Stimulated activated CD8-positive, alpha-beta memory T cell treated with anti-CD3 and anti-CD28 coated beads, Interleukin-15, amount 100 ng/mL, for 24 hours (primary cell): ENCODE measurements at places on chromosomes 13 and 19.

DNA sequence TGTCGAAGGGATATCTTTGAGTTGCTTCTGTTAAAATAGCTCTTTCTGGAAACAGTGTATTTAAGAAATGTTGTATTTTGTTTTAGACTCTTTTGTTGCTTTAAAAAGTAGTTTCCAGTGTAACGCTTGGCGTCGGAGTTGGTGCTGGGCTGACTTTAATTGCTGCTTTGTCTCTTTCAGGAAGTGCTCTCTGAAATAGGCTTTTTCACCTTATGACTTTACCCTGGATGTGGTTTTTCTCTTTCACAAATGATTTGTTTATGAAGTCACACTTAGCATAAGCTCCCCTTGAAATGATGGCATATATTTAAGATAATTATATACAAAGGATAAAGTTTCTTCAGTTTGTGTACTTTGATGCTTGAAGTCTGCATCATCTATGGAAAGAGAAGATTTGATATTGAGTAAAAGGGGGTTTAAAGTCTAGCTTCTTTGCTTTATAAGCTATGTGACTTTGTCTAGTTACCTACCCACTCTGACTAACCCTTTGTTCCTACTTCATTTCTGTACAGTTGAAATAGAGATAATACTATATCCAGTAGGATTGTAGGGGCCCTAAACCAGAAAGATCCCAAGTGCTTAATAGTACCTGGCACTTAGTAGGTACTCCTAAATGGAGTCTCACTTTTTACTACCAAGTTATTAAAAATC lies at the start of gene GPR18:
Gene GPR18, minus strand, starts transcription at position 170 of the 651 bp plus-strand sequence. CDS start 2,507 bp downstream, outside the sequence.
- no peak for DNase-seq

DNA sequence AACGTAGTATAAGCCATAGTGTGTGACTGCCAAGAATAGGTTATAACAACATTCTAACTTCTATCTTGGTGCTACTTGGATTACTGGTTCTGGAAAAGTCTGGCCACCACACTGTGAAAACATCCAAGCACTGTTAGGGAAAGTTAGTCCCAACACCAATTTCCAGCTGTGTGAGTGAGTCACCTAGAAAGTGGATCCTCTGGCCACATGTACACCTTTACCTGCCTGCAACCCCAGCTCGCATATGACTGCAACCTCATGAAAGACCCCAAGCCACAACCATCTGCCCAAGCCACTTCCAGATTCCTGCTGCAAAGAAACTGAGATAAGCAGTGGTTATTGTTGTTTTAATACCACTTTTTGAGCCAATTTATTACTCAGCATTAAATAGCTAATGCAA lies 404.5 kb downstream of the KCTD12 start:
- no peak for DNase-seq

DNA sequence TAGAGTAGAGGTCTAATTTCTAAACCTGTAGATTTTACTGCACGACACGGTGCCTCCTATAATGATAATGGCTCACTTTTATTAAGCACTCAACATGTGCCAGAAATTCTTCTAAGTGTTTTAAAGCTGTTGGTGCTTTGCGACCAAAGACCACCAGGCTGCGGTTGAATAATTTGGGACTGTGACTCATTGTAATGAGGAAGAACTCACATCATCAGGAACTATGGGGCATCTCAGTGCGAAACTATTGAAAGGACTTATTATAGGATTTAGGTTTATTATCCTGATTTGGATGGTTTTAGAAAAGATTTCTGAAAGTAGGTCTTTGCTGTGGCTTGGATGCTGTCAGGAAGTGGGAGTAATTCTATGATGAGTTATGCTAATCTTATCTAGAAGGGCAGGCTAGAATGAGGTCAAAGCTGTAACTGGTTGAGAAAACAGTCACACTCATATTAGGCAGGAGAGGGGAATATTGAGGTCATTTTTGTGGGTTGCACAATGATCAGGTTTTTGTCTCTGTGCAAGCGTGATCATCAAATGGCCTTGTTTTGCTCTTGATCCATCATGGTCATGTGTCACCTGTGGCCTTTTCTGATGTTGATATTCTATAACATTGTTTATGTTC lies 266.8 kb downstream of the PCDH20 start:
- no peak for DNase-seq

DNA sequence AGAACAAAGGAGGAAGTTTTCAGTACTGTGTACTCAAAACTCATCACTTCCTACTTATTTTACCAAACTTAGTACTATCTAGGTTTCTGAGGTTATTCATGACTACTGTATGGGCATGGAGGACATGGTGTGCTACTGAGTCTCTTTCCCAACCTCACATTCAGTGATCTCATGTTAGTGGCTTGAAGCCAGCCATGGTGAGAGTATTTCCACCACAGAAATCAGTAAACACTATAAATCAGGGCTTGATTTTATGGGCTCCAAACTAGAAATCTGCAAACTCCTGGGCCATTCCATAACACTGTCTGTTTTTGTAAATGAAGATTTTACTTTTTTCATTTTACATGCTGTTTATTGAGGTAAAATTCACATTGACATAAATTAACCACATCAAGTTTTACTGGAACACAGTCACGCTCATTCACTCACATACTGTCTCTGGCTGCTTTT lies 19.7 kb downstream of the MED26 start:
- DNase-seq = no peak

DNA sequence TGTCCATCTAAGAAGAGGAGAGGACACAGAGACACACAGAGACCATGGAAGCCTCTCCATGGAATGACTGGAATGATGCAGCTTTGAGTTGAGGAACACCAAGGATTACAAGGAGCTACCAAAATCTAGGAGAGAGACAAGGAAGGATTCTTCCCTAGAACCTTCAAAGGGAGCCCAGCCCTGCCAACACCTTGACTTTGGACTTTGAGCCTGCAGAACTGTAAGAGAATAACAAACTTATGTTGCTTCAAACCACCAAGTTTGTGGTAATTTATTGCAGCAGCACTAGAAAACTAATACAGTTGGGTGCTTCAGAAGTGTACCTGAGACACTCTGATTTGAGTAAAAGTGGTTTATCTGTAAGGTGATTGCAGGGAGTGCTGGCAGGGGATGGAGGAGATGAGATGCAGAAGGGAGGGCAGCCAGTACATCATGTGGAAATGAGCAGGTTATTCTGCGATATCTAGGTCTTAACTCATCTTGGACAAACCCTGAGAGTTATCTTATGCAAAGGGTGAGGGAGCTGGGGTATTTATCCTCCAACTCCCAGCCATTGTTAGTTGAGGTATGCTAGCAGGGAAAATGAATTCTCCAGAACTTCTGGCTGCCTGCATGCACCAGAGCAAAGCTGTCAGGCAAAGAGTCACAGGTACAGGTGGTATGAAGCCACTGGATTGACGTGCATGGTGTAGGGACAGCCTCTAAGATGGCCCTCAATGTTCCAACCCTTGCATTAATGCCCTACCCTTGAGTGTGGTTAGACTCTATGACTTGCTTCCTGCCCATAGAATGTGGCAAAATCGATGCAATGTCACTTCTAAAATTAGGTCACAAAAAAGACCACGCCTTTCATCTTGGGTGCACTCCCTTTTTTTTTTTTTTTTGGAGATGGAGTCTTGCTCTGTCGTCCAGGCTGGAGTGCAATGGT lies 31.3 kb upstream of the ADGRL1 start:
- no peak for DNase-seq

DNA sequence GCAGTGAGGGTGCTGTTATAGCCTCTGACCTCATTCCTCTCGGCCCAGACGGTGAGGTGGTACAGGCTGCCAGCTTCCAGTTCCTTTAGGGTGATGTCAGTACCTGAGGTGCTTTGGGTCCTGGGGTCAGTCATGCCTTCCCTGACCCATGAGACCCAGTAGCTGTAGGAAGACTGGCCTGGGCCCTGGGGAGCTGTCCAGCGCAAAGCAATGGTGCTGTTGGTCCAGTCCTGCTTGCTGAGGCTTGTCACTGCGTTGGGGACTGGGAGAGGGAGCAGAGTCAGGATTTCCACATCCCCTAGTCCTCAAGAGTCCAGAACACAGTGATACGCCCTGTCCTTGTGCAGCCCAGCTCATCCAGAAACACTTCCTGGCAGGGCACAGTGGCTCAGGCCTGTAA lies 10.7 kb downstream of the PTPRH start:
- no peak for DNase-seq
